ENCODE measurements at places on chromosomes 12 and 14. TPM values are rescaled to one million over a fixed set of nuclear protein-coding genes. Genes with fewer than 3 reads are reported as not detected.

GRCh38 chr12:106632797-106633450, 50.1 kb downstream of the RFX4 start:
- no peak for DNase-seq

GRCh38 chr12:452667-453210, 7.0 kb upstream of the B4GALNT3 start:
- no peak for DNase-seq

DNA sequence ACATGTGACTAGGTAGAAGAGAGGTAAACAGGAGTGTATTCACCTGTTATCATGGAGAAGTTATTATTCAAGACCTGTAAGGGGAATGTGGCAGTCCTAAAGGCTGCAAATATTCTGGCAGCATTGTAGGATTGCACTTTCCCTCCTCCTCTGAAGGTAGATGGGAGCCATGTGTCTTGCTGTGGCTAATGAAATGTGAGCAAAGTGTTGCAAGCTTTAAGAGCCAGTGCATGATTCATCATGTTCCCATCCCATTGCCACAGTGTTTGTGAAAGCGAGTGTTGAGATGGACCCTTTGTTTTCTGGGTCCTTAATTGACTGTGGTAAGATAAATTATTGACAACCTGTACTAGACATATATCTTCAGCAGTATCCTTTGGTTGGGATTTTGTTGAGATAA, 128.7 kb downstream of the RGS6 start:
- DNase-seq, result no peak

- peak; percentile 48 for DNase-seq
Measured at GRCh38 chr12:108826807-108827721, 30.3 kb downstream of the SSH1 start.

DNA sequence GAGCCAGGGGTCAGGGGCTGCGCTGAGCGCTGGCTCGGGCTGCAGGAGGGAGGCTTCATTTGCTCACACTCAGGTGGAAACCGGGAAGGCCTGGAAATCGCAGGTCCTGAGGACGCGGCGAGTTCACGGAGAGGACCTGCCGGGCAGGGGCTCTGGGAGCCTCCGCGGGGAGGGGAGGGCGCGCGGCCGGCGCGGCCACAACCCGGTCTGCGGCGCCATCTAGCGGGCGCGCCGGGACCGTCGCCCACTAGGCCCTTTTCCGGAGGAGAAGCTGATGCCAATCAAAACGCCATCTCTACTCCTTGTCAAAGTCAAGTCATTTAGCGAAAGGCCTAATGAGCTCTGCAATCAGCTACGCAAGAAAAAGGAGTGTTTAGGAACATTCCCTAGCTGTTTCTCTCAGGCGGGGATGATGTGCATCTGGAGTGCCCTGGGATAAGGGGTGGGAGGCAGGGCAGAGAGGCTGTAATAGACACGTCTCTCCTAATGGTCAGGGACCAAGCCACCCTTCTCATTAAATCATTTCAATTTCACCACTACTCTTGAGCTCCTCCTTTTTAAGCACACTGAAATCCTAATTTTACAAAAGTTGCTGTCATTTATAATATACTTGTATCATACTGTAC, 885.8 kb upstream of the TMEM132C start:
- peak; percentile 3 for DNase-seq

DNA sequence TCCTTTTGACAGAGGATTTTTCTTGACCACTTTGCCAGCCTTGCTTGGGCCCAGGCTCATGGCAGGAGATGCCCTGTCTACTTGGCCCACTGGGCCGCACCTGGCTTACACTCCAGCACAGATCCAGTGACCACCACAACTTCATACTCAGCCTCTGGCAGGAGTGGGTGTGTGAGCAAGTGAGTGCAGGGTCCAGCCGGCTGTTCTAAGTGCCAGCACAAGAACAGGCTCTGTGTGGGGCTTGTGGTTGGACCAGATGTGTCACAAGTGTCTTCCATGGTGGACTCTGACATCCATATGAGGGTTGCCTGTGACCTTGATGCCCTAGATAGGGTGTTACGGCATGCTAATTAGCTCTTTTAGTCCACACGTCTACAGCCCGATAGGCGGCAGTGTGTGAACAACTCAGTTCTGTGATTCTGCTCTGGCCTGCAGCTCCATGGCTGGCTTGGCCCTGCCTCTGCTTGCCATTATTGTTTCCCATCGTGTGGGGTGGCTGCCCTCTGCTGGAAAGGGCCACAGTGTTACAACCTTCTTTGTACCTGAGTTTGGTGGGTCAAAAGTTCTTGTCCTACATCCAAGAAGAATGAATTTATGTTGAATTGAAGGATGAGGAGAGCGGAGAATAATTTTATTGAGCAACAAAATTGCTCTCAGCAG, 1089.1 kb downstream of the SLC6A15 start:
- DNase-seq, result peak; percentile 2

DNA sequence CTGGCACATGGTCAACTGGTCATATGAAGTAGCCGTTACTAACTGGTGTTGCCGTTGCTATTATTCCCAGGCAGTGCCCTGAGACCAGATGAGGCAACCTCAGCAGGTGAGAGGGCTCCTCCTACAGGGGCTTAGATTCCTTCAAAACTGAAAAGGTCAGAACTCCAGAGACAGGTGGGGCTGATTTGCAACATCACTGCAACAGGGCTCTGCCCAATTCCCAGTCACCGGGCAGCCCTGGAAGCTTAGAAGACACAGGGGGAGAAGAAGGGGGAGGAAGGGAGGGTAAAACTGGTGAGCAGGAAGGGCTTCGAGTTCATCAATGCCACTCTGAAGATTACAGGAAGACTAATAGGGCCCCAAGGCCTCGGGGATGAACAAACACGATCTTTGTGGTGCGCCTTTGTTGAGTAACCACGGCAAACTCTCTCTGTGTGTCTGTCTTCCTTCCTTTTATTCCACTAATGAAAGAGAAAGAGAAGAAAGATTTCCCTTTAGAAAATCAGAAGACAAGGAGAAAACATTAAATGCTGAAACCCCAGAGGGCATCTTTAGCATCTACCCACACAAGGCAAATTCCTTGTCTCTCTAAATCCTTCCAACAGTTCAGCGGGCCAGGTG, 749.1 kb upstream of the TBX3 start:
- no peak for DNase-seq

GRCh38 chr14:89956661-89957009, 908 bp downstream of the TDP1 start:
- no peak for DNase-seq

GRCh38 chr14:61043506-61043905, 62.5 kb downstream of the SLC38A6 start:
- no peak for DNase-seq

- DNase-seq, result no peak
Measured at GRCh38 chr12:83042441-83043200, 355.9 kb downstream of the TMTC2 start.

DNA sequence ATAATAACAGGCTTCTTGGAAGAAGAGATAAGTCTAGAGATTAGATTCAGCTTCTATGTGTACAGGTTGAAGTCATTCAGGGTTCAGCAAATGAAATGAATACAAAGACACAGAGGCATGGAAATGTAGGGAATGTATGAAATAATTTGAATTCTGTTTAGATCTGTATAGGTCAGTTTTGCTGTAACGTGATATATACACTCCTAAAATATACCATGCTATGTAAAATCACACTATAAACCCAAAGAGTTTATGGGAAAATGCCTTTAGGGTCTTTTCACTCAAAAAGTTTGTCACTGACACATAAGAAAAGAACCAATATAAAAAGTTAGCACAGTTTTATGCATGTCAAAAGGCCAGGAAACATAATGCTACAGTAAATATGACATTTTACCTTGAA, 854.0 kb downstream of the LRFN5 start:
- DNase-seq, result no peak

GRCh38 chr14:99875421-99875820, 82.2 kb downstream of the EML1 start:
- no peak for DNase-seq

DNA sequence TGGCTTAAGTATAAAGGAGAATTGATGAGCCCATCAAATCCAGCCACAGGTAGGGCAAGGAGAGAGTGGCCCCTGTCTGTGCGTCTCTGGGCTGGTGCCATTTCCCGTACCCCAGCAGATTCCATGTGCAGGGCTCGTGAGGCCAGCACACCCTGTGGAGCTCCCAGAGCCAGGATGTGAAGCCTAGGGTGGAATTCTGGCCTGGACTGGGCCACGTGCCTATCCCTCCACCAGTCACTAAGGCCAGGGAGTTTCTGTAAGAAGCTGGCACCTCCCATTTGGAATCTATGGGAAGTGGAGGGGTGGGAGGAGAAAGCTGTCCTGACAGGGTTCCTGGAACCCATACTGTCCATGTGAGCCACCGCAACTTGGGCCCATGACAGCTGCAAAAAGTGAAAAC, 148.5 kb downstream of the FOXN3 start:
- DNase-seq, result no peak

DNA sequence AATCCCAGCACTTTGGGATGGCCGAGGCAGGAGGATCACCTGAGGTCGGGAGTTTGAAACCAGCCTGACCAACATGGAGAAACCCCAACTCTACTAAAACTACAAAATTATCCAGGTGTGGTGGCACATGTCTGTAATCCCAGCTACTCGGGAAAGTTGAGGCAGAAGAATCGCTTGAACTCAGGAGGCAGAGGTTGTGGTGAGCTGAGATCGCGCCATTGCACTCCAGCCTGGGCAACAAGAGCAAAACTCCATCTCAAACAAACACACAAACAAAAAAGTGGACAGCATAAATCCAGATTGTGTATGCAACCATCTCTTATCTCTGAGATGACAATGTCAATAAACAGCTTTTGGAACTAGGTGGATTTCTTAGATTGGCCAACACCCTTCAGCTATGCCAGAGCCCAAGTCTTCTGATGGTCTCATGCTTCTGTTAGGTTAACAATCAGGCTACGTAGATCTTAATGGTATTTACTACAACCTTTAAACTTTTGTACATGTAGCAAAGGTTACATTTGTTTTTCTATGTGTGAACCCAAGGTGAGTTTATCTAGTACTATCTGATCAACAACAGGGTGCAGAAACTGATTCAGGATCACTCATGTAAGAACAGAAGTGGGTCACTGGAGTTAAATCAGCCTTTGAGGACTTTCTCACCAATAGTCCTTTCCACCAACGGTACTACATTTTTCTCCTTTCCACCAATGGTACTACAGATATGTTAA, 73.7 kb downstream of the DUSP16 start:
- DNase-seq, result no peak

DNA sequence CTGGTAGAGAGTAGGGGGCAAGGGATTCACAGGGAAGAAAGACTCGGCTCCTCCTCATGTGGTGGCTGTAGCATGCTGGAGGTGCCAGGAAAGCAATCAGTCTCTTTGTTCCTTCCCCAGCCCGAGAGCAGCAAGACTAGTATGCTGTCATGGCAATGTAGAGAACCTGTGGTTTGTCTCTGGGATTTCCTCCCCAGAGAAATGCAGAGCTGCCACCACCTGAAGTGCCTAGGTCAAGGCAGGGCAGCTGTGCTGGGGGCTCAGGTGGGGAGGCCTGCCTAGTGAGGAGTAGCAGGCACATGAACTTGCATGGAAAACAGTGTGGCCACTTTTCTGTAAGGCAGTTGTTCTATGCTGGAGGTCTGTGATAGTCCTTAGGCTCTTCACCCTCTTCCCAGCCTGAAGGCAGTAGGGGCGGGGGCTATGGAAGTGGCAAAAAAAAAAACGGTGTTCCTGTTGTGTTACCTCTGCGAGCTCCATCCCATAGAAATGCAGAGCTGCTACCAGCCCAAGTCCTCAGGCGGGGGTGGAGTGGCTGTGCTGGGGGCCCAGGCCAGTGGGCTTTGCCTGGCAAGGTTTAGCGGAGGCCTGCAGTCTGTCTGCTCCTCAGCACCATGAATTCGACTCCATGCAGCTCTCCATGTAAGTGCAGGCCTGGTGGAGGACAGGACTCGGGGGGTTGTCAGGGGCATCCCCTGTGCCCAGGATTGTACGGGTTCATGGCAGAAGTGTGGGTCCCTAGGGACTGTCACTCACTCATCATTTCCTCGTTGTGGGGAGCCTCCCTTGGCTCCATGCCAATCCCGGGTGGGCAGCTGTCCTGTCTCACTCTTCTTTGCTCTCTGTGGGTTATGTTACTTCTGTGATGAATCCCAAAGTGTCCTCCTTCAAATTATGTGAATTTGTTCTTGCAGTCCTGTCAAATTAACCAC, 4.1 kb upstream of the CLEC4D start:
- no peak for DNase-seq

DNA sequence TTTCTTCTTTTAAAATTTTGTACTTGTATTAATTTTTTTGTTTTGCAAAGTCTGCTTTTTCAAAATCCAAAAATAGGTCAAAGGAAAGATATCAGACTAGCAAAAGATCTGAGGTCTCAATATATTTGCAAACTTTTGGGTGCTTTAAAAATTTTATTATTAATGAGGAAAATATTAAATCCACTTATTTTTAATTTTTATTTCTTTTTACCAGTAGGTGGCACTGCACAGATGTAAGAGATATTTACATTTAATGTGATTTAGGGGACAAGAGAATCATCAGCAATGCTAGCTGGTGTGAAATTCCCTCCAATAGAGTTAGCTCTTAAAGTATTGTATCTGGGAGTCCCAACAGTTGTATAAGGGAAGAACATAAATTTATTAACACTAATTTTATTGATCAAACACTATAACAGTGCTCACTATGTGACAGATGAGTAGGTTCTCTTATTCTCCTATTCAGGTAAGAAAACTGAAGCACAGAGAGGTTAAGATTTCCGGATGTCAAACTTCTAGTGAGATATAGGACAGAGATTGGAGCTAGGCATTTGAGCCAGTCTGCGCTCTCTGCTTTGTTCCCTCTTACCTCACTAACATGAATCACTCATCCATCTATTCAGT, 30.5 kb downstream of the ALX1 start:
- peak; percentile 36 for DNase-seq

DNA sequence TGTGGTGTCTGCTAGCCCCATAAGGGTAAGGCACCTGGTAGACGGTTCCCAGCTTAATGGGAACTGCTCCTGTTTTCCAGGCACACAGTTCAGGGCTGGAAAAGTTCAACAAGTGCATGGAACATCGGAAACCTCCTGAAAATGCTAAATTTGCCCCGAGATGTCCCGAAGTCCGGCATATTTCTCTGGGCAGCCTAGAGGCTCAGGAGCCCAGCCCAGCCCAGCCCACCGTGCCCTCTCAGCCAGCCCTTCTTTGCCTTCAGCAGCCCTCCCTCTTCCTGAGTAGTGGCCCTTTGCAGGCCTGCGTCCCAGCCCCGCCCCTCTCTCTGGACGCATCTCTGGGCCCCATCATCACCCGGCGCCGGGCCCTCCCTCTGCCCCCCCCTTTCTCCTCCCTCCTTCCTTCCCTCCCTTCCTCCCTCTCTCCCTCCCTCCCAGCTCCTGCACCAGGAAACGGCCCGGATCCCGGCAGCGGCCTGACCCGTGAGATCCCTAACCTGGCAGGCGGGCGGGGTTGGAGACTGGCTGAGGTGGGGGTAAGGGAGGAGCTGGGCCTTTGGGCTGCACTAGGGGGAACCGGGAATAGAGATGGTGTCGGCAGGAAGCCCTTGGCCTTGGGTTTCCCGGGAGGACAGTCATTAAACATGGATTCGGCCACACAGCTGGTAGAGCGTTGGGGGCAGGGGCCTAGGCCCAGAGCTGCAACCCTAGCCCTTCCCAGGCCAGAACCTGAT, at the start of gene BCL2L2:
Gene BCL2L2 (plus strand): TSS at position 422 of the 734 bp plus-strand sequence. CDS start 935 bp downstream, outside the sequence.
- peak; percentile 86 for DNase-seq

Gene PTPRR
- not detected for total RNA-seq

Gene RAB15
- total RNA-seq, result 9.5 TPM

Gene OR6C70
- not detected for total RNA-seq

Gene CCDC175
- not detected for total RNA-seq

Gene KRT2
- not detected for total RNA-seq

Gene KCNJ8
- total RNA-seq, result 0.17 TPM

Gene JAG2
- total RNA-seq, result 72.5 TPM

Gene SLC25A47
- not detected for total RNA-seq

Gene ACRBP
- total RNA-seq, result 1.5 TPM
